ENCODE measurements at places on chromosomes 6 and 20. TPM values are rescaled to one million over a fixed set of nuclear protein-coding genes. Genes with fewer than 3 reads are reported as not detected.

The TMEM244 gene
- not detected for total RNA-seq

The TMEM242 gene
- 12.9 TPM for total RNA-seq

The DEF6 gene
- 193 TPM for total RNA-seq

The DDX39B gene
- total RNA-seq: 507 TPM

The MED23 gene
- 48.5 TPM for total RNA-seq

The GPR63 gene
- total RNA-seq: 0.96 TPM

The MATN4 gene
- not detected for total RNA-seq

The ARHGAP18 gene
- 3.7 TPM for total RNA-seq

The OPN5 gene
- not detected for total RNA-seq

The MUCL3 gene
- total RNA-seq: not detected

GRCh38 chr20:38805958-38806854 is 709 bp downstream of the PPP1R16B start:
- peak; percentile 41 for DNase-seq

GRCh38 chr6:5471637-5472398 is 210.5 kb downstream of the FARS2 start:
- DNase-seq: no peak

DNA sequence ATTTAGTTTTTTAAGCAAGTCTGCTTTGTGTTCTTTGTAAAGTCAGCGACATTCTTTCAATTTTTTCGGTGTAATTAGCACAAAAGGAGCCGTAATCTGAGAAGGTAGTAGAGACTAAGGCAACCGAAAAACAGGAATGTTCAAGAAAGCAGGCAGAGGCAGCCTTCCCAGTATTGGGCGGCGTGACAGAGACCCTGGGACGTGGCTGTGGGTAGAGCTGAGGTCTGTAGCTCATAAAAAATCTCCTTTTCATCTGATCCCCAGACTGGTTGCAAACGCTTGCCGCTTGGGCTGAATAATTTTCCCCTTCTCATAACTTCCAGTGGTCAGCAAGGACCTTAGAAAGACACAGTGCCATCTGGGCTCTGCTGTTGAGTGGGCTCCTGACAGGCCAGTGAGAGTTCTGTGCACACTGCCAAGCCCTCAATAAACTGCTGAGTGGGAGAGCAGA is 30.8 kb downstream of the GNAS start:
- DNase-seq: no peak

GRCh38 chr6:7802662-7803061 is 76.8 kb downstream of the BMP6 start:
- DNase-seq: no peak

GRCh38 chr20:58256307-58256706 is 27.9 kb upstream of the ANKRD60 start:
- DNase-seq: no peak

DNA sequence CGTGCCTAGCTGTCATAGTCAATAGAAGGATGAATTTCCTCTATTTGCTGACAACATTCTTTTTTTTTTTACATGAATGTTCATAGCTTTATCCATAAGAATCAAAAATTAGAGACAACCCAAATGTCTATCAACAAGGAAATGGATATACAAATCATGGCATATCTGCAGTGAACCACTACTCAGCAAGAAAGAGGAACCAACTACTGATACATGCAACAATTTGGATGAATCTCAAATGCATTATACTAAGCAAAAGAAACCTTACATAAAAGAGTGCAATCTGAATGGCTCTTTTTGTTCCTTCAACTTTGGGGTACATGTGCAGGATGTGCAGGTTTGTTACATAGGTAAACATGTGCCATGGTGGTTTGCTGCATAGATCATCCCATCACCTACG is 17.7 kb upstream of the MCM9 start:
- DNase-seq: no peak

DNA sequence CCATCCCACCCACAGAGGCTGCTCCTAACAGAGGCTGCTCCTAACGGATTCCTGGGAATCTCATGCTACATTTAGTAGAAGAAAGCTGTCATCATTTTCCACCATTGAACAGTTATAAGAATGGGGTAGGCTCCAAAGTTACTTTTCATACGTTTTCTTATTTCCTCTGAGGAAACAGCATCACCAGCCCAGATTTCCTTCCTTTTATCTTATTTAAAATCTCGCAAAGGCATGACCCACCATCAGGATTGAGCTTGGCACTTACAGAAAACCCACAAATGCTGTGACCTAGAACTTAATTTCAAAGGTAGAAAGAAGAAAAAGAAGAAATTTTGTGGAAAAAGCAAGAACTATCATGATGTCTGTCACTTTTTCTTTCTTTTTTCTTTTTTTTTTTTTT is 168.0 kb downstream of the LY86 start:
- no peak for DNase-seq

DNA sequence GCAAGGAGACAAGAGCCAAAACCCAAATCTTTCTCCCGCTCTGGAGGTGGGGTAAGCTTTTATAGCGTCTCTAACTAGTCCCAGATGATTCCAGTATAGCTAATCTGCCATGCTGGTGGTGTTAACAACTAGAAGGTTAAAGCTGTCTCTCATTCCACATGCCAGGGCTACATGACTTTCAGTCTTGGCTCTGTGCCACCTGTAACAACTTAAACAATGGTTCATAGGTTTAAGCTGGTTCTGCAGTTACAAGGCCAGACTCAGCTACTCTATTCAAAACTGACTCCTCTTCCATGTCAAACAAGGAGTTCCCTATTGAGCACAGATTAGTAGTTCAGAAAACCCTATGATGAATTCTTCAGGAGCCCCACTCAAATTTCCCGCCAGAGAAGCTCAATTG is 128.9 kb downstream of the ELOVL4 start:
- no peak for DNase-seq

DNA sequence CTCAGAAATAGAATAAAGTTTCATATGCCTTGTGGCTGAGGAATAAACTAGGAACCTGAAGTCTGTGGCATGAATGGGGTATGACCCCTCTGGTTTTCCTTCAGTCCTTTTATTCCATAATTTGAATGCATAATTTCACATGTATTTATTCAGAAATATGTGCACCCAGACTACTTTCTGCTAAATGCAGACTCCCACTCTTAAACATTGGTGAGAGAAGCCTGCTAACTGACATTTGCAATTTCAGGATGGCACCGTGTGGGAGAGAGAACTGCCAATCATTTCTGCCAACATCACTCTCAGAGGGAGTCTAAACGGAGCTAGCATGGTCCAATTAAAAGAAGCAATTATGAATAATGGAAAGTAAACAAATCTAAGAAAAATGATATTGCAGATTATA is 141.3 kb downstream of the ADGRB3 start:
- no peak for DNase-seq

DNA sequence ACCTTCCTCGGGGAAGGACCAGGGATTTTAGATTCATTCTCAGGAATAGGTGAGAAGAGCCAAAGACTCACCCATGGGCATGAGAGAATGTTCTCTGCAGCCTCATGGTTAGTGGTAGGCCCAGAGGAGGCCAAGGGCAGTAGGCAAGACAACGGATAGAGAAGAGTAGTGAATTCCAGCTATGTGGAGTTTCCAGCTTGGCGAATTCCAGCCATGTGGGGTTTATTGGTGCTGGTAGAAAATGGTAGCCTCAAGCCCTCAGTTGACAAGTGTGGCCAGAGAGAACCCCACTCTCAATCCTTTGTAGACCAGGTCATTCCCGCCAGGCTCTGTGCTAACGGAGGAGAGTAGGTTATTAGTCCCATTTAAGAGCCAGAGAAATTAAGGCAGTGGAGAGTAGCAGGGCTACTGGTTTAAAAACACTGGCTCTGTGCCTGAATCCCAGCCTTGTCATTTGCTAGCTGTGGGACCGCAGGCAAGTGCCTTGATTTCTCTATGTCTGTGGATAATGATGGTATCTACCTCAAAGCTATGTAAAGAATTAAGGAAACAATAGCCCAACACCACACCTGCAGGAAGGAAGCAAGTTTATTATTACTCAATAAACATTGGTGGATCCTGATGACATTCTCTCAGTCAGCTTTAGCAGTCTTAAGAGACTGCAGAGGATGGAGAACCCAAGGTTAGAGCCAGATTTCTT is 2.0 kb upstream of the SLC9A8 start:
- DNase-seq: no peak

DNA sequence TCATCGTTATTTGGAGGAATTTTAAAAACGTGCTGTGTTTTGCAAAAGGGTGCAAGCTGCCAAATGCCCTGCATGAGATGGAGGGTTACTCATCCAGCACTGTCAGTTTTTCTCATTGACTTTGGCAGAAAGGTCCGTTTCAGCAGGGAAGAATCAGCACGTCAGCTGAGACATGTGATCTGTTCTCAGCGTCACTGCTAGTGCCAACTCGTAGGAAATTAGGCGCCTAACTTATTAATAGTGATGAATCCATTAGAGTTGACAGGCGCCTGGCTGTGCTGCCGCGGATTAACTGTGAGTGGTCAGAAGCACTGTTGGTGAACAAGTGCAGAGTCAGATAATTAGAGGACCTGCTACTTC is 175.5 kb upstream of the FOXQ1 start:
- DNase-seq: no peak
